ENCODE measurements at places on chromosomes 4 and X. TPM values are rescaled to one million over a fixed set of nuclear protein-coding genes. Genes with fewer than 3 reads are reported as not detected.

The ABCG2 gene
- total RNA-seq = 14.9 TPM

The GABRE gene
- 16.9 TPM for total RNA-seq

The ASMT gene
- not detected for total RNA-seq

The SPON2 gene
- total RNA-seq = 12.0 TPM

The NONO gene
- 332 TPM for total RNA-seq

The VCX3A gene
- total RNA-seq = 160 TPM
